ENCODE measurements at places on chromosomes 16 and 17. TPM values are rescaled to one million over a fixed set of nuclear protein-coding genes. Genes with fewer than 3 reads are reported as not detected.
A peak's percentile ranks its signal among the peaks of the same experiment; 100 is the strongest.

- DNase-seq = no peak
Measured at GRCh38 chr16:88878356-88878755, 11.9 kb upstream of the PABPN1L start.

GRCh38 chr17:76107509-76107908, 3.9 kb upstream of the EXOC7 start:
- DNase-seq = no peak

DNA sequence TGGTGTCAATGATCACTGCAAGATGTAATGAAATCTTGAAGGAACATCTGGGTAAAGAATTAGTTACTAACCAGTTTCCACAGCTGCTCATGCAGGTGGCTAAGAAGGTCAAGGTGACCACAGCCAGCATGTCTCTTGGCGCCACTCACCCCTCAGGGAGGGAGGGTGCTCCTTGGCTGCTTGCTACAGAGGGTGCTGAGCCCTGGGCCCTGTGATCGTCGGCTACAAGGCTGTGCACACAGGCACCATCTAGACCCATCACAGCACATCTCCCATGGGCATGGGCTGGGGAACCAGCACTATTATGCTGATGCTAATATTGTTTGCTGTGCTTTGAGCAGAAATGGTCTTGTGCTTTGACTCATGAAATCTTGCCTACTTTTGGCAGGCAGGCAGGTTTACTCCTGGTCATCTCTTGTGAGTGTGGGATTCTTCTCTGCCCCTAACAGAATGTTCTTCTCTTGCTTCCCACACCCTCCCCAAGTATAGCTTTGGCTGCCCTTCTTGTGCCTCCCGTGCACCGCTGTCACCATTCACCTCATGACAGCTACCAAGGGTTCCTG, 36.4 kb downstream of the TXNDC11 start:
- DNase-seq = no peak

DNA sequence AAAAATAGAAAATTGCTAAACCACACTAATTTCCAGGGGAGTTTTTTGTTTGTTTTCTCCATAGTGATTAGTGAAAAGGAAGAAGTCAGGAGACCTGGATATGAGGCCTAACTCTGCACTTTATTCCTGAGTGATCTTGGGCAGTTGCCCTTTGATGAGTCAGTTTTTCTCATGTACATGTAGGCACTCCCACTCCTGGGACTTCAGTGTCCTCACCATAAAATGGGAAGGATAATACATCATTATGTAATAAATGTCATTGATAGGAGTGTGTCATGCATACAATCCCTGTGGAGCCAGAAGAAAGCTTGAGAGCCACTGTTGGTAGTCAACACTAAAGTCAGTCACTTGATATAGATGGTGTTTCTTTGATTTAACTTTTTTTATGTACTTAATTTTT, 32.5 kb downstream of the WIPF2 start:
- no peak for DNase-seq

DNA sequence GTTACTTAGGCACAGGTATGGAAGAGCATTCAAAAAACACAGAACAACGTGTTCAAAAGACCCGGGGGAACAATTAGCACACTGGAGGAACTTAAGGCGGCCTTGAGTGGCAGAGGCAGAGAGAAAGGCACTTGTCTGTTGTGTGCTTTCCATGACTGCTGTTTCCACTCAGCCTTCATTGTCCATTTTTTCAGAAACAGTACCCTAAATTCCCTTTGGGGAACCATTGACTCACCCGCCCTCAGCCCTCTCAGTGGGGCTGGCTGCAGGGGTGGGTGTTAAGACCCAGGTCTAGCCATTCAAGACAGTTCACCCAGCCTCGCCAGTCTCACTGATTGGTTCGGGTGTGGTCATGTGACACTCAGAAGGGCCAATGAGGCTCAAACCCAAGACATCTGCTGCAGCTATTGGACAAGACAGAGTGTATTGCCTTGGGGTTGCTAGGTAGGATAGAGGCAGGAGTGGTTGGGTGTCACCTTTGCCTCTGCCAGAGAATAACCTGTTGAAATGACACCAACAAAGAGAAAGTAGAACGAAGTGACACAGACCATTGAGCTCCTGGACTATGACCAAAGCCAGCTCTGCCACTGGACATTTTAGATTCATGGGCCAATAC, 19.6 kb upstream of the CEP20 start:
- peak; percentile 43 for DNase-seq

DNA sequence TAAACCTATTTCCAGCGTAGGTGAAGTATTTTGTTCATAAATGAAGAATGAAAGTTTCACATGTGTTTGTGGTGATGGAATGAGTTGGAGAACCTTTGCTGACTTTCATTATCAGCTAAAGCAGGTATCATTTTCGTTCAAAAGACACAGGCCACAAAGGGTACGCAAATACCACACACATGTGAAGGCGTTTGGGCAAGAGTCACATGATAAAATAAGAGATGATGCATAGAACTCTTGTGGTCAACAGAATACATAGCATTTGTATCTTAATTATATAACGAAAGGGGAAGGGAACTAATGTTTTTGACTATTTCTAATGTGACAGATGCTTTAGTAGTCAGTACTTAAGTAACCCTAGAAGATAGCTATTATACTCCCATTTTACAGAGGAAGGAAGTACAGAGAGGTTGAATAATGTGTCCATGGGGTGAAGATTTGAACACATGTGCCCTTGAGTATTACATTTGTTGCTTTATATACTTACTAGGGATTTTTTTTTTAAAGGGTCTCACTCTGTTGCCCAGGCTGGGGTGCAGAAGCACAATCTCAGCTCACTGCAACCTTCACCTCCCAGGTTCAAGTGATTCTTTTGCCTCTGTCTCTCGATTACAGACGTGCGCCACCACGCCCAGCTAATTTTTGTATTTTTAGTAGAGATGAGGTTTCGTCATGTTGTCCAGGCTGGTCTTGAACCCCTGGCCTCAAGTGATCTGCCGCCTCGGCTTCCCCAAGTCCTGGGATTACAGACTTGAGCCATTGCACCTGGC, 4.8 kb downstream of the RPA1 start:
- no peak for DNase-seq

DNA sequence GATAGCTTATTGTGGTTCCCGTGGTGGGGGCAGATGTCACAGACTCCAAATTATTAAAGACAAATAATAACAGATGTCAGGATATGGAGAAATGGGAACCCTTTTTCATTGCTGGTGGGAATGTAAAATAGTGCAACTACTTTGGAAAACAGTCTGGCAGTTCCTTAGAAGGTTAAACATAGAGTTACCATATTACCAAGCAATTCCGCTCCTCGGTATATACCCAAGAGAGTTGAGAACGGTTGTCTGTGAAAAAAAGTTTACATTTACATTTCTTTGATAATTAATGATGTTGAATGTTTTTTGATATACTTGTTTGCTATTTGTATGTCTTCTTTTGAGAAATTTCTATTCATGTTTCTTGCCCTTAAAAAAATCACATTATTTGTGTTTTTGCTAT, 41.2 kb downstream of the OR1D5 start:
- no peak for DNase-seq

- no peak for DNase-seq
Measured at GRCh38 chr16:79640513-79641360, 40.2 kb upstream of the MAF start.

- DNase-seq = no peak
Measured at GRCh38 chr16:2022723-2023091, 3.1 kb downstream of the NPW start.

GRCh38 chr17:31586946-31587345, 195.5 kb downstream of the RAB11FIP4 start:
- no peak for DNase-seq

DNA sequence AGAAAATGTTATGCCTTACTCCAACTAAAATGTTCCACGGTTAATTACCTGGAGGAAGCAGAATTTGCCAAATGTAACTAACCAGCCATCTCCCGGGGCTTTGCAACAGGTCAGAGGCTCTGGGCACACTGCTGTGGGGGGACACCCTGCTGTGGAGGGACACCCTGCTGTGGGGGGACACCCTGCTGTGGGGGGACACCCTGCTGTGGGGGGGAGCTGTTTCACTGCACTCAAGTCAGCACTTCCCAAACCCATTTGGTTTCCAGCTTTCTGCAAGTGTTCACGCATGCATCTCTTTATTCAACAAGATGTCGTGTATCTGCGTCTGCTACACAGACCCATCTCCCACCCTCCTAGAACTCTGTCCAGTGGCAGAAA, 239.5 kb downstream of the C16orf95 start:
- DNase-seq = no peak

DNA sequence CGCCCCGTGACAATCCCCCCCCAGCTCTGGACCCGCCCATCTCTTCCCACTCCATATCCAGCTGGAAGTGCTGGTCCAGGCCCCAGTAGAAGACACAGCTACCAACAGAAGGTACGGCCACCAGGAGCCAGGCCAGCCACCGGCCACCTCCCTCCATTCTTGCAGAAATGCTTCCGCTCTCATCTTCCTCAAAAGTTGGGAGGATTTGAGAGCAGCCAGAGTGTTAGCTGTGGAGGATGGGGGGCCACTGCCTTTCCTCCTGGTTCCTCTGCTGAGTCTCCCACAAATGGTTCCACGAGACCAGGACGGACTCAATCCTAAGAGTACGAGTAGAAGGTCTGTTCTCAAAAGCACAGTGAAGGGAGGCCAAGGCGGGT, 78.3 kb downstream of the GAS7 start:
- DNase-seq = no peak

- DNase-seq = no peak
Measured at GRCh38 chr16:77113835-77114234, 77.2 kb upstream of the MON1B start.

- no peak for DNase-seq
Measured at GRCh38 chr17:60422162-60422665, at the start of gene CHCT1. Gene CHCT1 (plus strand): TSS chr17:60422489. CDS start chr17:60422593, 104 bp downstream.

The FOXN1 gene
- not detected for polyA plus RNA-seq

The MEFV gene
- polyA plus RNA-seq = not detected

The PABPN1L gene
- not detected for polyA plus RNA-seq

The NETO2 gene
- polyA plus RNA-seq = 0.37 TPM

The SYNGR3 gene
- 4.1 TPM for polyA plus RNA-seq

The KRT40 gene
- not detected for polyA plus RNA-seq

The GNGT2 gene
- polyA plus RNA-seq = 8.9 TPM

The KRT28 gene
- polyA plus RNA-seq = not detected

The ENPP7 gene
- polyA plus RNA-seq = 0.13 TPM

The SLFN12L gene
- 0.23 TPM for polyA plus RNA-seq

The TSPAN10 gene
- polyA plus RNA-seq = 0.34 TPM

The SOCS1 gene
- 28.2 TPM for polyA plus RNA-seq

The CCL7 gene
- polyA plus RNA-seq = not detected

The CES3 gene
- polyA plus RNA-seq = not detected

Data from naive B cell (primary cell).